ENCODE measurements at places on chromosomes 16 and 17. TPM values are rescaled to one million over a fixed set of nuclear protein-coding genes. Genes with fewer than 3 reads are reported as not detected.

The SULT1A4 gene
- total RNA-seq: 18.8 TPM

The KRTAP2-2 gene
- total RNA-seq: not detected

GRCh38 chr16:69935278-69935711, 15.8 kb upstream of the CLEC18A start:
- DNase-seq: no peak

The ARSG gene
- 12.6 TPM for total RNA-seq

- DNase-seq: no peak
Measured at GRCh38 chr17:21034340-21035235, 8.2 kb downstream of the USP22 start.

The KRT39 gene
- not detected for total RNA-seq

GRCh38 chr16:29808219-29808900, 2.0 kb downstream of the MAZ start:
- DNase-seq: no peak

The FBXO39 gene
- not detected for total RNA-seq

The PKMYT1 gene
- 2.2 TPM for total RNA-seq

The DNASE1L2 gene
- total RNA-seq: 0.88 TPM

The KRT36 gene
- total RNA-seq: not detected

The PPP1R9B gene
- 64.4 TPM for total RNA-seq

GRCh38 chr17:21275579-21276263, 8.8 kb upstream of the MAP2K3 start:
- DNase-seq: peak; percentile 93

The NPIPA5 gene
- total RNA-seq: 11.0 TPM

- peak; percentile 44 for DNase-seq
Measured at GRCh38 chr17:43927060-43927864, 15.0 kb downstream of the PPY start.

The PIK3R6 gene
- 2.3 TPM for total RNA-seq

The CD300H gene
- total RNA-seq: 2.0 TPM

- peak; percentile 2 for DNase-seq
Measured at GRCh38 chr17:2040219-2040827, 1.5 kb upstream of the OVCA2 start.

DNA sequence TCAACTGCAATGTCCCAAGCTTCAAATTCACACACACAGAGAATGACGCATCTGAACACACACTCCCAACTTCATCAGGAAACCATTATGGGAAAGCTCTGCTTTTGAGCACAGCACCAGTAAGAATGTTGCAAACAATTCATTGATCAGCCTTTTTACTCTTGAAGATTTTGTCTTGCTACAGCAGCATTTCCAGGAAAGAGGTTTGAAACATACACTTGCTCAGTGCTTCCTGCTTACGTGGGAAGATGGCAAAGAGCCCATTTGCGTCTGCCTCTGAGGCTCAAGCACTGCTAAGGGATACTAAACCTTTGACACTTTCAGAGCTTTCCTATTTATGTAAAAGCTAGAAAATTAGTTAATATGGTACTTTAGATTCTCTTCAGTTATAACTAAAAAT, 77.2 kb upstream of the MON1B start:
- no peak for DNase-seq

The YBX2 gene
- total RNA-seq: 1.3 TPM

DNA sequence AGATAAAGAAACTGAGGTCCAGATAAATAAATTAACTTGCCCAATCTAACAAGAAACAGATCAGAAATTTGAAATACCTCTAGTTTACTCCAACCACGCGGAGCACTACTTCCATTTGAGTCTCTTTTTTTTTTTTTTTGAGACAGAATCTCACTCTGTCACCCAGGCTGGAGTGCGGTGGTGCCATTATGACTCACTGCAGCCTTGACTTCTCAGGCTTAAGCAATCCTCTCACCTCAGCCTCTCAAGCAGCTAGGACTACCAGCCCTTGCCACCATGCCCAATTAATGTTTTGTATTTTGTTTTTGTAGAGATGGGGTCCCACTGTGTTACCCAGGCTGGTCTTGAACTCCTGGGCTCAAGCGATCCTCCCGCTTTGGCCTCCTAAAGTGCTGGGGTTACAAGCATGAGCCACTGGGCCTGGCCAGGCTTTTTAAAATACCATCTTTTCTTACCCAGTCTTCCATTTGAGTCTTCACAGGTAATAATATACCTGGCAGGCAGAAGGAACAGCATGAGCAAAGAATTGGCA, 3.3 kb upstream of the NACA2 start:
- no peak for DNase-seq

DNA sequence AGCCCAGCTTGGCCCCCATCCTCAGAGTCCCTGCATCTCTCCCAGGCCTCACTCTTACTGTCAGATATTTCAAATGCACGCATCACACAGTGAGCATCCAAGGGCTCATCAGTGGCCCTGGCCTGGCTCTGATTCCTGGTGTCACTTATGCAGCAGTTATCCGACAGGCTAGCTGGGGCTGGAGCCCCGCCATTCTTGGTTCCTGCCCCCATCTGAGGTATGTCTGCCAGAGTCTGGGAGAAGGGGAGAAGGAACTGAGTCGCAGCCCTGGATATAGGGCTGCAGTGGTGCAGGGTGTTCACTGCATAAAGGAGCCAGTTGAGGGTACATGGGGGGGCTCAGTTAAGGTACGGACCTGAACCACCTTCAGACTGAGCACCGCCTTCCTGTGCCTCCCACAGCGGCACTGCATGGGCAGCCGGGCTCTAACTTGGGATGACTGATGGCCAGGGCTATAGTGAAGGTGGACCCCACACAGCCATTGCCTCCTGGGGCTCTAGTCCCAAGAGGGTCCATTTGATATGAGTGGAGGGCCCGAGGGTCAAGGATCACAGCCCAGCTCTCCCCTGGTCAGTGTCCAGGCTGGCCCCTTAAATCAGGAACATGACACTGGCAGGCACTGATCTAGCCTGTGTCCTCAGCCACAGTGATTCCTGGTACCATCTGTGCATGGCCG, 1.8 kb upstream of the RASD1 start:
- no peak for DNase-seq

DNA sequence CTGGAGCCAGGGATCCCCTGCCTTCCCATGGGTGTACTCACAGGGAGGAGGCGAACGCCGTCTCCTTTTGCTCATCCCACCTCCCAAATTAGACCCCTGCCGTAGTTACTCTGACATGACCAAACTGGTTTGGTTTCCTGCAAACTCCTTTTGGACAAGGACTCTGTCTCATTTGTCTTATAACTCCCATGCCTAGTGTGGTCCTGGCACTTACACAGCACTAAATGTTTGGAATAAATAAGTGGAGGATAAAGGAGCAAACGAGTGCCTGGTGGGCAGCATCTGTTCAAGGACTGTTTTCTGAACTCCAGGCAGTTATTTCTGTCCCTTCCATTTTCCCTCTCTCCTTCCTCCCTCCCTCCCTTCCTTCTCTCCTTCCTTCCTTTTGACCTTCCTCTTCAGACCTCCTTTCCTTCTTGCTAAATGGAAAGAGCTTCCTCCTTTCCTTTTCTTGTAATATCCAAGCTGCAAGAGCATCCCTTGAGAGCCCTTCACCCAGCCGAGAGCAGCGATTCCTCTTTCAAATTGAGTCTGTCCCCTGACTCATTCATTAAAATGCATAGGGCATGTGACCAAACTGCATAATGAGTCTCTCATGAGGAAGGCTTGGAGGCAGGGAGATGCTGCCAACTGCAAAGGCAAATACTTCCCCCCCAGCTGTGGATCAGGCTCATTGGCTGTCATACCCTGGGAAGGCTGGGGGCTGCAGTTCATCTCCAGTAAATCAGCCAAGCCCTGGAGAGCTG, 36.8 kb downstream of the CHD9 start:
- DNase-seq: peak; percentile 74

The SPATA32 gene
- total RNA-seq: not detected

DNA sequence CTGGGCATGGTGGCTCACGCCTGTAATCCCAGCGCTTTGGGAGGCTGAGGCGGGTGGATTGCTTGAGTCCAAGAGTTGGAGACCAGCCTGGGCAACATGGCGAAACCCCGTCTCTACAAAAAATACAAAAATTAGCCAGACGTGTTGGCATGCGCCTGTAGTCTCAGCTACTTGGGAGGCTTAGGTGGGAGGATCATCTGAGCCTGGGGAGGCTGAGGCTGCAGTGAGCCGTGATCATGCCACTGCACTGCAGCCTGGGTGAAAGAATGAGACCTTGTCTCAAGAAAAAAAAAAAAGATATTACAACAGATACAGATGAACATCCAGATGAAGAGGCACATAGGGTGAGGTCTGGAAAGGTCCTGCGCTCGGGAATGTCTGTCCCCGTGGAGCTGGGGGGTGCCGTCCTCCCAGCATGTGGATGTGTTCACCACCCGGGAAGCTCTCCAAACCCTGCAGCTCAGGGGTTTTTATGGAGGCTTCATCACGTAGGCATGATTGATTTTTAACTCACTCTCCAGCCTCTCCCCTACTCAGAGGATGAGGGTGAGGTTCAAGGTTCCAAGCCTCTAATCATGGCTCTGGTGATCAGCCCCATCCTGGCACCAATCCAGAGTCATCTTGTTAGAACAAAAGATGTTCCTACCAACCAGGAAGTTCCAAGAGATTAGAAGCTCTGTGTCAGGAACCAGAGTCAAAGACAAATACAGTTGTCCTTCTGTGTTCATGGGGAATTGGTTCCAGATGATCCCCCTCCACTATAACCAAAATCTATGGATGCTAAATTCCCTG, 85.0 kb upstream of the DNAJA2 start:
- no peak for DNase-seq

- peak; percentile 87 for DNase-seq
Measured at GRCh38 chr17:42843358-42843934, 934 bp upstream of the AOC2 start.

The CACNG3 gene
- total RNA-seq: not detected

- DNase-seq: peak; percentile 68
Measured at GRCh38 chr16:4272114-4272956, 488 bp downstream of the TFAP4 start.

The CACNB1 gene
- total RNA-seq: 9.9 TPM

GRCh38 chr16:79871906-79872305, 271.4 kb upstream of the MAF start:
- DNase-seq: no peak

All from kidney (tissue), 22 donors.